ENCODE measurements at places on chromosomes 5 and 9.

DNA sequence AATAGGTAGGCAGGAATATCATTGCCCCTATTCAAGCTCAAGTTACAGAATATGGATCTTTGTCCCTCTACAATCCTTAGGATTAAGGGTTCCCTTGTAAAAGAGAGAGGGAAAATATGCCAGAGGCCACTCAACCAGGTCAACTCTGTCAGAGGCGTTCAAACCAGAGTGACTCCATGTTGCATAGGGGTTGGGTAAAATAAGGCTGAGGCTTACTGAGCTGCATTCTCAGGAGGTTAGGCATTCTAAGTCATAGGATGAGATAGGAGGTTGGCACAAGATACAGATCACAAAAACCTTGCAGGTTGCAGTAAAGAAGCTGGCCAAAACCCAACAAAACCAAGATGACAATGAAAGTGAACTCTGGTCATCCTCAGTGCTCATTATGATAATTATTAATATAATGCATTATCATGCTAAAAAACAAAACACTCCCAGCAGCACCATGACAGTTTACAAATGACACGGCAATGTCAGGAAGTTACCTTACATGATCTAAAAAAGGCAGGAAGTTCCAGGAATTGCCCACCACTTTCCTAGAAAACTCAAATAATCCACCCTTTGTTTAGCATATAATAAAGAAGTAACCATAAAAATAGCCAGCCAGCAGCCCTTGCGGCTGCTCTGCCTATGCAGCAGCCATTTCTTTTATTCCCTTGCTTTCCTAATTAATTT, 64.8 kb downstream of the ERP44 start:
- no peak for DNase-seq

- no peak for DNase-seq
Observed at GRCh38 chr5:158953929-158954534, 145.7 kb downstream of the EBF1 start.

- DNase-seq = no peak
Observed at GRCh38 chr5:12292610-12293204, 388.5 kb upstream of the CTNND2 start.

DNA sequence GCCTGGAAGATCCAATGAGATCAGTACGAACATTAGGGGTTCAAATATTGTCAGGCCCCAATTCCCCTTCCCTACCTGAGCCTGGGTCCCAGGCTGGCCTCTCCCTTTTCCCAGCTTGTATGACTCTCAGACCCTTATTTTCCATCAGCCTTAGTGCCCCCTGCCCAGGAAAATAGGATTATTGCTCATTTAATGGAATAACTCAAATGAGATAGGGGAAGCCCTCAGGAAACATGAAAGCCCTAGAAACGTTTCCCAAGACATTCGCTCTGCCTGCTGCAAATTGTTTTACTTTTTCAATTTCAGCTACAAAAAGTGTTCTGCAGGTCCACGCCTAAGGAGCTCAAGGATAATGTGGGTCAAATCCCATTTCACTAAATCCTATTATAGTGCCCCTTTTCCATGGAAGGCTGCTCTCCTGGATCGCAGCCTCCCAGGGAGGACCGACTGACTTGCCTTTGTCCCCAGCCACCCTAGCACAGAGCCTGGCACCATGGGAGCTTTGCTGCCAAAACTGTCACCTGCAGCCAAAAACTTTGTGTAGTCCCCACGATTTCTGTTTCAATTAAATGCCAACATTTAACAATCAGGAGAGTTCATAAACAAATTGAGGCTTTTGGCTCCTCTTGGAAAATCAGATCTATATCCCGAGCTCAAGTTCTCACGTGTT, 46.9 kb downstream of the THOC3 start:
- no peak for DNase-seq

- no peak for DNase-seq
Observed at GRCh38 chr5:110070836-110071235, 381.1 kb downstream of the MAN2A1 start.

GRCh38 chr9:94960964-94961363, 234.5 kb downstream of the AOPEP start:
- no peak for DNase-seq

- no peak for DNase-seq
Observed at GRCh38 chr5:14204785-14205321, 61.7 kb downstream of the TRIO start.

GRCh38 chr9:82554381-82554780, 508.6 kb downstream of the RASEF start:
- no peak for DNase-seq

- no peak for DNase-seq
Observed at GRCh38 chr5:81835814-81836367, 85.0 kb upstream of the SSBP2 start.

DNA sequence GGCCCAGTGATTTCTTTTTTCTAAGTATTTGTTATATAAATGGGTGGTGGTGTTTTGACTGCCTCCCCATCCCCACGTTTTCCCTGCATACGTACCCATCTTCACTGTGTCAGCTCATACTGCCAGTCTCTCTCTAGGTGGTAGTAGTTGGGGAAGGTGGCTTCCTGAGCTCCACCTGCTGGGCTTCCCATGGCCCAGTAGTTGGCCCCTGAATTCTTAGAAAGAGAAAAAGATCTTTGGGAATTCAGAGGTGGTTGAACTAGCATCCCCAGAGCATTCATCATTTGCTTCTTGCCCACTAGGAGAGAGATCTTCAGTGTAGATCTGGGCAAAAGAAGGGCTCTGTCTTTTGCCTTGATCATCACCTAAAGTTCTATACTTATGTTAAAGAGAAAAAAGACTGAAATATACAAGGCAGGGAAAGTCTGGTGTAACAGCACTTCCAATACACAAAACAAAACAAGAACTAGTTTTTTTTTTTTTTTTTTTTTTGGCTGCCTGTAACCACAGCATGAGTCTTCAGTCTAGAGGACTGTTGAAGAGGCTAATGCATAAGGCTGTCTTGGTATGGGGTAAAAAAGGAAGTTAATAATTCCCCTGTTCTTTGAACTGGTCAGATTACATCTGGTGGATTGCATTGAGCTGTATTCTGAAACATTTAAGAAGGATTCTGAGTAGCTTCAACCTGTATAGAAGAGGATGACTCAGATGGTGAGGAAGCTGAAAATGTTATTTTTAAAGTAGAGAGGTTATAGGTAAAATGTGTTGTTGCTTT, 128.7 kb downstream of the ATG10 start:
- no peak for DNase-seq

DNA sequence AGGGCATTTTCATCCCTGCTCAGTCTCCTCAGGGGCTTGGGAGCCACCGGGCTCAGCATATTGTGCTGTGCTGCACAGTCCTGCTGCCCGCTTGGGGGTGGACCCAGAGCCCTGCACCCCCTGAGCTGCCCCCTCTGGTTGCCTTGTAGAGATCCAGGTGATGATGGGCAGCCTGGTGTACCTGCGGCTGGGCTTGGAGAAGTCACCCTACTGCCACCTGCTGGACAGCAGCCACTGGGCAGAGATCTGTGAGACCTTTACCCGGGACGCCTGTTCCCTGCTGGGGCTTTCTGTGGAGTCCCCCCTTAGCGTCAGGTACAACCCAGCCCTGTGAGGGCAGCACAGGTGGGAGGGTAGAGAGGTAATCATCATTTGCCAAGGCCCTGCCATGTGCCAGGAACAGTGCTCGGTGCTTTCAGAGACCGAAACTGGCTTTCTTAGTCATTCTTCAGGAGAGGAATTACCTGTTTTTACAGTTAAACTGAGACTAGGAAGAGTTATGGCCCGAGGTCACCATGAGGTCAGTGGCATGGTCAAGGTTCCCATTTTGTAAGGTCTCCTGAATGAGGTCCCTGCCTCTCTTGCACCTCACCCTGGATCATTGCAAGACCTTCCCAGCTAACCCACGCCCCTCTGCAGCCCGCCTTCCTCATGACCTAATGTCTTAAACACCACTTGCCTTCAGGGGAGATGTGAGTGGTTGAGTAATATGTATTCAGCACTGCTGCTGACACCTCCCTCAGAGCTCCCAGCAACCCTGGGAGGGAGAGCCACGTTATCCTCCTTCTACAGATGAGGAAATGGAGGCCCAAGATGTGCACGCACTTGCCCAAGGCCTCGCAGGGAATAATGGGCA, 7.5 kb downstream of the NHP2 start:
- DNase-seq = peak; percentile 71

DNA sequence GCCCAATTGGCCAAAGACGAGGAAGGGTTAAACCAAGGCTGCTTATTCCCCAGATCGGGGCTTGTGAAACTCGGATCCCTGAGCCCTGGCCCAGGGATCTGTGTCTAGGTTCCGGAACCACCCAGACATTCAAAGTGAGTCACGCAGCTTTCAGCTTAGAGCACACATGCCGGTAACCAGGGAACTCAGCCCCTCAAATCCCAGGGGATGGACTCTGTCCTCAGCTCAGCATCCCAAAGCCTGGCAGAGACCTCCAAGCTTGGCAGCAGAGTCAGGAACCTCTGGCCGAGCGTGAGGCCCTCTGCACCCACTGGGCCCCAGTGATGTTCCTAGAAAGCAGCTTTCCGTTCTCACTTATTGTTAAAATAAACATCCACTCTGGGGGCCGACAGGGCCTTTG, 5.1 kb downstream of the PNPLA7 start:
- no peak for DNase-seq

DNA sequence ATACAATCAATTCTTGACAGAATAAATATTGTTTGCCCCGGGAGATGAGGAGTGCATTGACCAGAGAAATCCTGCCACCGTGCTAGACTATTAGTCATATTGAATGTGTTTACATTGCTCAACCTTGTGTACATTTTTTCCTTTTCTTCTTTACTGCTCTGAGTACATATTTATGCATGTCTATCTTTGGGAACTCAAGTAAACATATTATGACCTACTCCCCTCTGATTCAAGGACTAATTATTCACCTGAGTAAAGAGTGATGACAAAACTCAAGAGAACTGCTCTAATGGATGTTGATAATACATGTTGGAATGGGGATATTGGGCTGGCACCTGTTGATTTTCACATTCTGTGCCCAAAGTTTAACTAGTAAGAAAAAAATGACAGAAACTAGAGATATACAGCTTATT, 3.9 kb upstream of the SPINK1 start:
- DNase-seq = no peak

GRCh38 chr5:96680759-96681470, 18.7 kb downstream of the CAST start:
- DNase-seq = no peak

- DNase-seq = no peak
Observed at GRCh38 chr9:14004110-14004509, 309.8 kb downstream of the NFIB start.

Data from CD4-positive, alpha-beta T cell treated with Interleukin-6 at 100 ng/mL for 8 hours (primary cell).